Effector memory CD8-positive, alpha-beta T cell (primary cell): ENCODE measurements at places on chromosomes 6 and 20.
A peak's percentile ranks its signal among the peaks of the same experiment; 100 is the strongest.

GRCh38 chr6:146602526-146602925, 3.8 kb downstream of the ADGB start:
- H3K4me1 ChIP-seq = no peaks in the 10 kb centered on the region
- no peak overlapping the region for H3K4me3 ChIP-seq
- H3K27me3 ChIP-seq = no peaks in the 10 kb centered on the region

- H3K36me3 ChIP-seq = no peaks in the 10 kb centered on the region
- no peak overlapping the region for H3K4me3 ChIP-seq
- peaks cover 4% of the 10 kb centered on the region for H3K4me1 ChIP-seq
- H3K27me3 ChIP-seq = peaks cover 12% of the 10 kb centered on the region
Measured at GRCh38 chr6:25311331-25311840, 32.2 kb downstream of the CARMIL1 start.

DNA sequence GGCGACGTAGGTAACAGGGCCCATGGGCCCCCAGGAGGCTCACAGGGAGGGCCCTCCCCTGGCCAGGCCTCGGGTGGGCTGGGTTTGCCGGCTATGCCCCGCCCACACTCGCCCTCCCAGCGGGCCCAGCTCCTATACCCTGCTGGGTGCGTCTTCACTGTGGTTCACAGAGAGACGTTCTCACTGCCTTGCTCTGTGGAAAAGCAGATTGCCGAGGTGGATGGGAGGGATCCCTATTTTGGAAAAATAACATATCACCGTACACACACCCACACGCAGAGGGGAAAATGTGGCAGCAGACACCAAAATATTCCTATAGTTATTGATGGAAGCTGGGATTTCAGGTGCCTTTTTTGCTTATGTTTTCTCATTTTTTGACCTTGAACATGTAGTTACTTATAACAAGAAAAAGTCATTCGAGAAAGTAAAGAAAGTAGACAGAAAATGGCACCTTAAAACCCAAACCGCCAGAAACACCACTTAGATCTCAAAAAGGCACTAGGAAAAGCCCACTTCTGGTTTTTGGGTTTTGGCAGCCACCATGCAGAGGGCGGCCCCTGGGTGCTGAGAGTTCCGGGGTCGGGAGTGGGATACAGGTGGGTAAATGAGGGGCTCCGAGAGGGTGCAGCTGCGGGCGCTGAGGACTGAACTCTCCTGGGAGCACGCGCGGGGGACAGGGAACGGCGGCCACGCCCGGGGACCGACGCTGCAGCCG, 49.4 kb downstream of the TMEM242 start:
- peak overlapping the region; percentile 95 for H3K4me3 ChIP-seq
- peaks cover 19% of the 10 kb centered on the region for H3K36me3 ChIP-seq
- H3K27me3 ChIP-seq = no peaks in the 10 kb centered on the region
- DNase-seq = peak; percentile 57

GRCh38 chr20:24627926-24628325, 158.5 kb downstream of the SYNDIG1 start:
- no peaks in the 10 kb centered on the region for H3K36me3 ChIP-seq
- no peak for DNase-seq
- H3K27me3 ChIP-seq = peaks cover 5% of the 10 kb centered on the region

- H3K27me3 ChIP-seq = peaks cover 6% of the 10 kb centered on the region
- H3K27ac ChIP-seq = no peak overlapping the region
- peaks cover 10% of the 10 kb centered on the region for H3K4me1 ChIP-seq
- peaks cover 2% of the 10 kb centered on the region for H3K36me3 ChIP-seq
Measured at GRCh38 chr20:31861385-31862156, 8.8 kb downstream of the DUSP15 start.

DNA sequence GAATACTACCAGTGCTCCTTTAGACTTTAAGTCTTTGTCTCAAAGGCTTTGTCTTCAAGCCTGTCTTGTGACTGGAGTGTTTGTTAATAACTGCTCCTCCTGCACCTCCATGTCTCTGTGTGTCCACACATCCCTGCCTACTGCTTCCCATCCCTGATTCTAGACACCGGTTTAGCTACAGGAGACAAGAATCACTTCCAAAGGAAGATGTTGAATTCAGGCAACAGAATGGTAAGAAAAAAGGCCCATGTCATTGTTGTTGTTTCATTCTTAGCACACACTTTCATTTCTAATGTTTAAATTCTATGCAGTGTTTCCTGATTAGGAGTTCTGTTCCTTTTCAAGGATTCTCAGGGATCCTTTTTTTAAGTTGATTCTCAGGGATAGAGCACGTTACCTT, 293.6 kb upstream of the STXBP5 start:
- H3K4me1 ChIP-seq = no peaks in the 10 kb centered on the region
- peaks cover 17% of the 10 kb centered on the region for H3K27me3 ChIP-seq
- no peak for DNase-seq
- H3K4me3 ChIP-seq = no peak overlapping the region
- H3K27ac ChIP-seq = no peak overlapping the region

DNA sequence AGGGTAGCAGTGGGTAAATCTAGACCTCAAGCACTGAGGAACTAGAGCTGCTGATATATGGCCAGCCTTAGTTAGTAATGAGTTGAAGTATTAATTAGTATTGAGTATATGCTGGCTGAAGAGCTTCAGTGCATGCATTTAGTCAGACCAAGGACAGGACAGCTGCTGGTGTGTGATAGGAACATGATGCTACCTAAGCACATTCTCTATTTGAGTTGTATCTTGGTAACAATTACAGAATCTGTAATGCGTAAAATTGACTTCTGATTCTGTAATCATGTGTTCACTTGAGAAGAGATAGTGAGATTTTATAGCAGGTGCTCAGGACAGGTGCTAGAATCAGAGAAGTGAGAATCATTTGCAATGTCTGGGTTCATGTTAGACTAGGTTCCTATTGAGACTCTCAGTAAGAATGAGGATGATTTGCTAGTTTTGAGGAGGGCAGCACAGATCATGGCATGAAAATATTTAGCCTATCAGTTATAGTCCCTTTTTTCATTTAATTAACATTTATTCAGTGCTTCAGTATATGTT, 369.4 kb upstream of the HS3ST5 start:
- no peaks in the 10 kb centered on the region for H3K27me3 ChIP-seq
- H3K36me3 ChIP-seq = no peaks in the 10 kb centered on the region
- no peak overlapping the region for H3K27ac ChIP-seq

GRCh38 chr6:25446830-25447569, 167.8 kb downstream of the CARMIL1 start:
- H3K36me3 ChIP-seq = no peaks in the 10 kb centered on the region
- no peaks in the 10 kb centered on the region for H3K27me3 ChIP-seq
- no peak for DNase-seq
- H3K27ac ChIP-seq = no peak overlapping the region

- no peaks in the 10 kb centered on the region for H3K36me3 ChIP-seq
- H3K27me3 ChIP-seq = no peaks in the 10 kb centered on the region
- no peak overlapping the region for H3K4me3 ChIP-seq
- no peaks in the 10 kb centered on the region for H3K4me1 ChIP-seq
Measured at GRCh38 chr20:7687065-7687464, 253.2 kb downstream of the HAO1 start.

DNA sequence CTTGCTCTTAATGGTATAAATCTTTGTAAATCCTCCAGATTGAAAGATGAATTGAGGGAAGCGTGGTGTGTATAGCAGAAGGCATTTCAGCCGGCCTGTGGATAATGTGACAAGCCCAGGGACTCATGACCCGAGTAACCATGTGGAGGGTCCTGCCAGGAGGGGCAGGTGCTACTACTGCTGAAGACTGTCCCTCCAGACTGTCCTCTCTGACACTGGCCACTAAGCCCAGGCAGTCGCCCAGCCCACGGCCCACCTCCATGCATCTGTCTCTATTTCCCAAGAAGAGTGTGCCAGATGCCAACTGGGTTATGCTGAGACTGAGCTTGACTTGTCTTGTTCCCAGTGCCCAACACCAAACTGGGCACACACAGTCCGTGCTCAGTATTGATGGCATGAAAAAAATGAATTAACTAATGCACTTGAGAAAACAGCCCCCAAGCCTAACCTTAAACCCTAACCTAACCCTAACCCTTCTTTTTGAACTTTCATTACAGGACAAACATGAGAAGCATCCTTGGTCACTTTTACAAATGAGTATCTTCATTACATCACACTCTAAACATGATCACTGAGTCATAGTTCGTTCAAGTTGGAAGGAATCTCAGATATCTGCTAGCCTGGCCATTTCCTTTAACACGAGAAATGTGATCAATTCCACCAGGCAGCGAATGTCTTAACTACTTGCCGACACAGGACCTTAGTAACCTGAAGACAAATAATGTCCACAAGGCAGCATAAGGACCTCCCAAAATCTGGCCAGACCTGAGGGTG, 182.2 kb upstream of the RREB1 start:
- peaks cover 34% of the 10 kb centered on the region for H3K27me3 ChIP-seq
- H3K27ac ChIP-seq = no peak overlapping the region
- H3K36me3 ChIP-seq = no peaks in the 10 kb centered on the region
- no peak for DNase-seq
- peaks cover 4% of the 10 kb centered on the region for H3K4me1 ChIP-seq

DNA sequence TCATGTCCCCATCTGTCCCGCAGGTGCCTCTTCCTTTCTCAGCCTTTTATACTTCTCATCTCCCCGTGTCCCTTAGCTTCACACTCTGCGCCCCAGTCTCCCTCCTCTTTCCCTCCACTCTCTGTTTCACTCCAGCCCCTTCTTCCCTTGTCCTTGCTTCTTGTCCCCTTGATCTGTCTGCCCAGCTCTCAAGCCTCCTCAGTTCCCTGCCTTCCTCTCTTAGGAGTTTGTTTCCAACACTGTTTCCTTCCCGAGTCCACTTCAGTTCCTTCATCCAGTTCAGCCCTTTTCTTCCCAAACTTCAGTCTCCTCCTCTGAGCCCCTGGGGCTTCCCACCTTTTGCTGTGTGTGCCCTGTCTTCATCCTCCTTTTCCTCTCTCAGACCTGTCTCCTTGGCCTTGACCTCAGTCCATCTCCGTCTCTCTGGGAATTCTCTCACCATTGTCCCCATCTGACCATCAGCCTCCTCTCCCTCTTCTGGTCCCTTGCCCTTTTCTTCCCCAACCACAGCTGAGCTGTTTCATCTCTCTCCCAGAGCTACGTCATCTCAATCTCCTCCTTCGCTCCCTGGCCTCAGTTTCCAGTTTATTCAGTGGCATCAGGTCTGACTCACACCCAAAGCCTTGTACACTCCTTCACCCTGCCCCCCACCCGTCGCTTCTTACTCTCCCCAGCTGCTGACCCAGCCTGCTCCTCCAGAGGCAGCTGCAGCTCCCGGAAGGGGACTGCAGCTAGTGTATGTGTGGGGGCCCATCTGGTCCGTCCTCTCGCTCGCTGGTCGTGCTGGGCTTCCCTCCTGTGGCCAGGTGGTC, 2.7 kb upstream of the DDR1 start:
- peaks cover 31% of the 10 kb centered on the region for H3K4me1 ChIP-seq
- DNase-seq = no peak
- H3K27ac ChIP-seq = peak overlapping the region; percentile 24
- no peaks in the 10 kb centered on the region for H3K36me3 ChIP-seq

DNA sequence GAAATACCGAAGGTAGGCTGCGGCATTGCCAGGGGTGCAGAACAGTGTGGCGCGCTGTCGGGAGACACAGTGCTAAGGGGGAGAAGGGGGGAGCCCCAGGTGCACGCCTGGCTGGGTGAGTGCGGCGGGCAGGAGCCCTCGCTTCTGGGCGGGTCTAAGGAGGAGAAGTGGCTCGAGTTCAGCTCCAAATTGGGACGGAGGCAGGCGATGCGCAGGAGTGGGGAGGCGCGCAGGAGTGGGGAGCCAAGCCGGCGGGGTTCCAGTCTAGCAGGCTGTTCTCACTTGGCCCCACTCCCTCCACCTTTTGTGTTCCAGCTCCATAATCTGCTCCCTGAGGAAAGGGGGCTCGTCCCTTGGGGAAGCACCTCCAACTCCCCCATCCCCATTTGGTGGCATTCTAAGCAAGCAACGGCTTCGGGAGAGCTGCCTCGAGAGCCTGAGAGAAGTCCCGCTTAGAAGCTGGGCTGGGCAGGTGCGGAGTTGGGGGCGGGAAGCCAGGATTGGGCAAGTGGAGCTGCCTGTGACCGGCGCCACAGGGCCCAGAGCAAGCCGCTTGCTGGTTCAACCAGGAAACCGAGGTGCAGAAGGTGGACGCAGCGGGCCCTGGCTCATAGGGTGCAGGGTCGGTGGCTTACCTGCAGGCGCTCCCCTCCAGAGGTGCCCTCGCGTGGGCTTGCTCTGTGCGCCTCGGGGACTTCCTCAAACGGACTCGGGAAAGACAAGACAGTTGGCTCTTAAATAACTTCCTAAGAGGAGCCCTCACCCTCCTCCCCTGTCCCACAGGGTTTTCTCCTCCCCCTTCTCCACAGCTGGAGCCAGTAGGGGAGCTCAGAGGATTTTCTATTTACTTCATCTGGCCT, at the start of gene F13A1:
TSS of gene F13A1 (minus strand) at position 711 of the 860 bp plus-strand sequence. CDS start 1,998 bp downstream, outside the sequence.
- no peaks in the 10 kb centered on the region for H3K4me1 ChIP-seq
- no peak within 1 kb of the TSS for H3K4me3 ChIP-seq
- no peaks in the 10 kb centered on the region for H3K36me3 ChIP-seq

- peaks cover 40% of the 10 kb centered on the region for H3K4me1 ChIP-seq
- no peak for DNase-seq
- no peak overlapping the region for H3K27ac ChIP-seq
Measured at GRCh38 chr20:59008715-59009336, 1.8 kb upstream of the CTSZ start.

DNA sequence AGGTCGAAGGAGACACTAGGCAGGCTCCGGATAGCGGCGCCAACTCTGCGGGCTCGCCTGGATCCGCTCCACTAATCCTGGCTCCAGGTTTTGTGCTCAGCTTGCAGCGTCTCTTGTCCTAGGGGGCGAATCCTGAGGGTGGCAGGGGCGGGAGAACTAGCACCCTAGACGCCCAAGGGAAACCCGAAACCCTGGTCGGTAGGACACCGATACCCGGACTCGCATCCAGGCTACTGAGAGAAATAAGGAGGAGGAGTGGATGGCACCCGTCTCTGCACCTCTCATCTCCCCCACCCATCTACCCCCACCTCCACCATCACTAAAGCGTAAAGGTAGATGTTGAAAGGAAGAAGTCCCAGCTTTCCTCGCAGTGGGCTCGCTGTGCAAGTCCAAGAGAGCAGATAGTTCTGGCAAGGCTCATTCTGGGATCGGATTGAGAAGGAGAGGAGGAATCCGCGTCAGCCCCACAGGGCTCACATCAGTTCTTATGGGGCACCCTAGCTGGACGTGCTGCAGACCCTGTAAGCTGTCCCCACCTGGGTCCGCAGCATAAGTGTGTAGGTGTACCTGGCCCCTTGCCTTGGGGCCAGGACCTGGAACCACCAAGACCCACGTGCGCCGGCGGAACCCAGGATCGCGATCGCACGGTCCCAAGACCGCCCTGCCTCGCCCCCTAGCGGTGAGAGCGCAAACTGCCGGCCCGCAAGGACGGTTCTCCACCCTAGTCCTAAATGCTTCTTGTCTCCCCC, 6.9 kb downstream of the SLC32A1 start:
- H3K4me1 ChIP-seq = peaks cover 45% of the 10 kb centered on the region
- H3K4me3 ChIP-seq = peak overlapping the region; percentile 78
- no peak overlapping the region for H3K27ac ChIP-seq
- H3K27me3 ChIP-seq = peaks cover 87% of the 10 kb centered on the region
- H3K36me3 ChIP-seq = peaks cover 37% of the 10 kb centered on the region

GRCh38 chr6:113644861-113645575, 212.1 kb upstream of the MARCKS start:
- H3K4me1 ChIP-seq = no peaks in the 10 kb centered on the region
- H3K36me3 ChIP-seq = no peaks in the 10 kb centered on the region
- no peak overlapping the region for H3K4me3 ChIP-seq
- H3K27me3 ChIP-seq = peaks cover 6% of the 10 kb centered on the region
- DNase-seq = no peak

- no peak for DNase-seq
- H3K27ac ChIP-seq = no peak overlapping the region
Measured at GRCh38 chr20:11015440-11015839, 341.6 kb upstream of the JAG1 start.
